SJSA1 (cell line): ENCODE measurements at places on chromosomes 13 and 19. TPM values are rescaled to one million over a fixed set of nuclear protein-coding genes. Genes with fewer than 3 reads are reported as not detected.

The HSD11B1L gene
- total RNA-seq = 2.1 and 5.2 TPM in 2 replicates

The ONECUT3 gene
- not detected in 2 replicates for total RNA-seq

DNA sequence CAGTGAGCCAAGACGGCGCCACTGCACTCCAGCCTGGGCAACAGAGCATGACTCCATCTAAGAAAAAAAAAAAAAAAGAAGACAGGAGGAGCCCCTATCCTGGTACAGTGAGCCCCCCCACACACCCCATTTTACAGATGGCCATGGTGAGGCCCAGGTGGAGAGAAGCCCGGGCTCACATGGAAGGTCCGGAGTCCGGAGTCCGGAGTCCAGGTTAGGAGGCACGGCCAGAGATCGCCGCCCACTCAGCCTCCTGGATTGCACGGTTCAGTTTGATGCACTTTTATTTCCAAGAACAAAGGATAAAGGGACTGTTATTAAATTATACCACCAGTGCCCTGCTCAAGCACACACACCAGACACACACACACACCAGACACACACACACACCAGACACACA is 11.3 kb upstream of the BTBD2 start:
- H3K36me3 ChIP-seq = no peaks in the 10 kb centered on the region
- peaks cover 12% of the 10 kb centered on the region for H3K4me1 ChIP-seq
- H3K27me3 ChIP-seq = no peaks in the 10 kb centered on the region
- no peak overlapping the region for H3K4me3 ChIP-seq
- no peak for DNase-seq
- H3K27ac ChIP-seq = no peak overlapping the region

GRCh38 chr13:48891586-48891985 is 84.1 kb upstream of the FNDC3A start:
- H3K36me3 ChIP-seq = no peaks in the 10 kb centered on the region
- no peak overlapping the region for H3K27ac ChIP-seq
- peaks cover 14% of the 10 kb centered on the region for H3K4me1 ChIP-seq
- peak; percentile 17 for DNase-seq

The MCEMP1 gene
- total RNA-seq = not detected in 2 replicates

DNA sequence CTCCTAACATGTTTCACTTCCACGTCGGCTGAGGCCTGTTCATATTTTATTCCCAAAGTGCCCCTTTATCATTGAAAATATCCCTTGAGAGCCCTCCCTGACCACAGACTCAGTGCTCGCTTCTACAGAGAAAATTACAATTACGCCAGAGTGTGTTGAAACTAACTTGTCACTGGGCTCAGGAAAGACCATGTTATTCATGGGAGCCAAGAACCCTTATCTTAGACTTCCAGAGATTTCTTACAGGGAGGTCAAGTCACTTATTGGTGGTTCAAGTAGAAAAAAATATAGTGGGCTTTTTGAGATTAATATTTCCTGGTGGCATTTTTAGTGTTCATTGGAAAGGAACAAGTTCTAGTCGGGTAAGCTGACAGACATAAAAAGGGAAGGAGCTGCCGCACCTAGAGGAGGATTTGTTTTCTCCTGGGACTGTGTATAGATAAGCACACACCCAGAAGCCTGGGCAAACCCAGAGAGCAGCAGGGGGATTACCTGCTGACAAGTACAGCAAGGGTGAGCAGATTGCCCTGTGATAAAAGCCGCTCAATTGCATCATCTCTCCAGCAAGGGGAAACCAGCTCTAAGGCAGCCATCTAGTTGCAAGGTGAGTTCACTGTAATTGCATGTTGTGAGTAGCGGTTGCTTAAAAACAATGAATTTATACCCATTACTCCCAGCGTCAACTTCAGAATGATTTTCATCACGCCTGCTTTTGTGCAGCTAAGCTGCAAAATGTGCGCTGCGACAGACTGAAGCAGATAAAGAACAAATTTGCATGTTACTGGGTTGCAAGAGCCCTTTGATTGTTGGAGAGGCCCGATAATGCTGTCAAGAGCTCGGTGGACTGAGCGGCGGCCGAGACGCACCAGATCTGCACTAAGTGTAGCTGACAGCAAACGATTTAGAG is 46.2 kb downstream of the DCT start:
- H3K4me3 ChIP-seq = no peak overlapping the region
- H3K4me1 ChIP-seq = no peaks in the 10 kb centered on the region
- H3K27me3 ChIP-seq = no peaks in the 10 kb centered on the region
- no peaks in the 10 kb centered on the region for H3K36me3 ChIP-seq
- no peak overlapping the region for H3K27ac ChIP-seq

DNA sequence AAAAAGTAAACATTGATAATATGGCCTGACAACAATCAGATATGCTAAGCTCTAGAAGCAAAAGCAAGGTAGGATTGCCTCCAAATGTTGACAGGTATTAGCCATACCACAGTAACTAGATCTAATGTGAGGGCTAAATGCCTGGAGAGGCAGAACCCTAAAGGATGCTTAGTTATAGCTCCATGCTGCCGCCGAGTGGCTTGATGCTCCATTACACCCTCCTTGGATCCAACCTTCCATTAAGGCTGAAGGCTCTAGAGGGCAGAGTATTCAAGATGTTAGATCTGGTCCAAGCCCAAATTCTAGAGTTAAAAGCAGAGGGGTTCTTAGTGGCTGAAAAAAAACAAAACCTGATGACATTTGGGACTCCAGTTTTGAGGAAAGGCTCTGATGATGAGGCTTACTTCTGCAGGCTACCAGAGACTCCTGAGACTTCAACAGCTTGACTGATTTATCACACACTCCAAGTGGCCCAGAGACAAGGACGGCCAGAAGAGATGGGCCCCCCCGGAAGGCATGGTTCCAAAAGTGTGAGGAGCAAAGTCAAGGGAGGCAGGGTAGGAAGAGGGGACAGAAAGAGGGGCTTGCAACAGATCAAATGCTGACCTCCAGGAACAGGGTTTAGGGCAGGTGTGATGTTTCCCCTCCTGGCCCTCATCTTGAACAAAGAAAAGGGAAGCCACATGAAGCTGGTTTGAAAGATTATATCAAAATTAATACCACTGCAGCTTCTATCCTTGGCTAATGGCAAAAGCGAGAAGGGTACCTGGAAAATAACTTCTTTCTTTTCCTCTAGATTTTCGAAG is 21.9 kb upstream of the CPB2 start:
- peaks cover 12% of the 10 kb centered on the region for H3K36me3 ChIP-seq
- H3K27ac ChIP-seq = no peak overlapping the region
- peak; percentile 29 for DNase-seq
